ENCODE measurements at places on chromosomes 13 and 19.

- DNase-seq: no peak
Observed at GRCh38 chr19:3374369-3375112, 8.2 kb downstream of the NFIC start.

GRCh38 chr19:19224150-19224851 is 12.5 kb downstream of the NCAN start:
- no peak for DNase-seq

DNA sequence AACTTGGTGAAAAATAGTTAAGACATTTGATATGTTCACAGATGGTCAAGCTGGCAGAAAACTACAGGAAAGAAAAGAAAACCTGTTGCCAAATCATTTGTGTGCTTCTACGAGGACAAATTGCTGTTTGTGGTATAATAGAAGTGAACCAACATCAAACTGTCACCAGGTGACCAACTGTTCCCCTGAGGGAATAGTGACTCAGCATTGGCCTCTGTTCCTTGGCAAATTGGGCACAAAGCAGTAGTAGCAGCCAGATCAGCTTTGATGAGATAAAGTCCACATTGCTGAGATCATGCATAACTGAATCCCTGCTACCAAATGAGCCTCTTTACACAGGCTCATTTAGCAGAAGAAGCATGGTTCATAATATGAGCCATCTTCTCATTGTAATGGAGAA is 103.5 kb downstream of the POSTN start:
- no peak for DNase-seq

DNA sequence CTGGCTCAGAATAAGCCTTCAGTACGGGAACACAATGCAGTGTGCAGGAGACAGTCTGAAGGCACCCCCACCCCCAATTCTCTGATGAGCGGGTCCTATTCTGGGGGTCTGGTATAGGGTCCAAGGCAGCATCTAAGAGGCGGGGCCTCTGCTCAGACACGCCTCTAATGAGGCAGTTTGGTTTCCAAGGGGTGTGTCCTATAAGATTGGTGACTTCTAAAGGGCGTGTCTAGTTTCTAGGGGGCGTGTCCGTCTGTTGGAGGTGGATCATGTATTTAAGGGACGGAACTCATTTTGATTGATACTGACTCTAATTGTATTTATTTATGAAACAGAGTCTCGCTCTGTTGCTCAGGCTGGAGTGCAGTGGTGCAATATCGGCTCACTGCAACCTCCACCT is 8.7 kb downstream of the FIZ1 start:
- no peak for DNase-seq

GRCh38 chr13:22090106-22090505 is 419.2 kb downstream of the FGF9 start:
- no peak for DNase-seq

GRCh38 chr13:110126391-110126961 is 180.5 kb downstream of the COL4A1 start:
- peak; percentile 68 for DNase-seq

DNA sequence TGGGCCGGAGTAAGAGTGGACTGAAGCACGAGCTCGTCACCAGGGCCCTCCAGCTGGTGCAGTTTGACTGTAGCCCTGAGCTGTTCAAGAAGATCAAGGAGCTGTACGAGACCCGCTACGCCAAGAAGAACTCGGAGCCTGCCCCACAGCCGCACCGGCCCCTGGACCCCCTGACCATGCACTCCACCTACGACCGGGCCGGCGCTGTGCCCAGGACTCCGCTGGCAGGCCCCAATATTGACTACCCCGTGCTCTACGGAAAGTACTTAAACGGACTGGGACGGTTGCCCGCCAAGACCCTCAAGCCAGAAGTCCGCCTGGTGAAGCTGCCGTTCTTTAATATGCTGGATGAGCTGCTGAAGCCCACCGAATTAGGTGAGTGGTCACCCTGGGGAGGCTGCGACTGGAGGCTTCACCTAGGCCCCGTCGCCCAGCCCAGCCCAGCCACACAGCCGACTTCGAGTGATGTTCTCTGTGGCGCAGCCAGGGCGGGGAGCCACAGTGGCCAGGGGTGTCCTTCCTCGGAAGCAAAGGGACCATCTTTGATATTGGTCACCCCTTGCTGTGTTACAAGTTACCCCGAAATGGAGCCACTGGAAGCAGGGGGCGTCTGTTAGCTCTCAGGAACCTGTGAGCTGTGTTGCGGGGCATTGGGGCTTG is 5.6 kb downstream of the PIAS4 start:
- no peak for DNase-seq

DNA sequence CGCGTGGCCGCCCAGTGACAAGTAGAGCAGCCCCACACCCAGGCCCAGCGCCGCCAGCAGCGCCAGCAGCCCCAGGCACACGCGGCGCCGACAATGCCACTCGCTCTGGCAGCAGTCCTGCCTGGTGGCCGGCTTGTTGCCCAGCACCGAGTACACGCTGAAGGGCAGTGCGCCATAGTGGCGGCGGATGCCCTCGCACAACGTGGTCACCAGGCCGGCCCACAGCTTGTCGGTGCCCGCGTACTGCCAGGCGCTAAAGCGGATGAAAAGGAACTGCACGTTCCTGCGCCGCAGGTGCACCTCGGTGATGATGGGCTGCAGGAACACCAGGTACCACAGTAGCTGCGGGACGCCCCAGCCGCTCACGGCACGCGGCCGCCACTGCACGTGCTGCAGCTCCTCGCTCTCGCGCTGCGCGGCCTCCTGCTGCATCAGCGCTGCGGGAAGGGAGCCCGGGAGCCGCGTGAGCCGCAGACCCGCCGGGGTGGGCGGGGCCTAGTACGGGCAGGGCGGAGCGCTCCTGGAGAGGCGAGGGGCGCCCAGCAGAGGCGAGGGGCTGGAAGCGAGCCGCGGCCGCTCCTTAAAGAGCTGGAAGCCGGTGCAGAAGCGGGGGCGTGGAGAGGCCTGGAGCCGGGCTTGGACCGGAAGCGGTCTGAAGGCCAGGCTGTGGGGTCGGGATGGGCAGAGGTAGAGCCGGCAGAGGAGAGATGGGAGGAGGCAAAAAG is 7.3 kb downstream of the NKPD1 start:
- DNase-seq: peak; percentile 22

GRCh38 chr19:38318660-38319059 is 985 bp upstream of the KCNK6 start:
- no peak for DNase-seq

- DNase-seq: no peak
Observed at GRCh38 chr19:49155820-49156346, 687 bp upstream of the HRC start.

- no peak for DNase-seq
Observed at GRCh38 chr19:16025108-16026101, 50.9 kb upstream of the TPM4 start.

GRCh38 chr13:76226941-76227340 is 590.8 kb downstream of the LMO7 start:
- DNase-seq: no peak

GRCh38 chr19:14542711-14543328 is 13.4 kb downstream of the TECR start:
- DNase-seq: no peak

DNA sequence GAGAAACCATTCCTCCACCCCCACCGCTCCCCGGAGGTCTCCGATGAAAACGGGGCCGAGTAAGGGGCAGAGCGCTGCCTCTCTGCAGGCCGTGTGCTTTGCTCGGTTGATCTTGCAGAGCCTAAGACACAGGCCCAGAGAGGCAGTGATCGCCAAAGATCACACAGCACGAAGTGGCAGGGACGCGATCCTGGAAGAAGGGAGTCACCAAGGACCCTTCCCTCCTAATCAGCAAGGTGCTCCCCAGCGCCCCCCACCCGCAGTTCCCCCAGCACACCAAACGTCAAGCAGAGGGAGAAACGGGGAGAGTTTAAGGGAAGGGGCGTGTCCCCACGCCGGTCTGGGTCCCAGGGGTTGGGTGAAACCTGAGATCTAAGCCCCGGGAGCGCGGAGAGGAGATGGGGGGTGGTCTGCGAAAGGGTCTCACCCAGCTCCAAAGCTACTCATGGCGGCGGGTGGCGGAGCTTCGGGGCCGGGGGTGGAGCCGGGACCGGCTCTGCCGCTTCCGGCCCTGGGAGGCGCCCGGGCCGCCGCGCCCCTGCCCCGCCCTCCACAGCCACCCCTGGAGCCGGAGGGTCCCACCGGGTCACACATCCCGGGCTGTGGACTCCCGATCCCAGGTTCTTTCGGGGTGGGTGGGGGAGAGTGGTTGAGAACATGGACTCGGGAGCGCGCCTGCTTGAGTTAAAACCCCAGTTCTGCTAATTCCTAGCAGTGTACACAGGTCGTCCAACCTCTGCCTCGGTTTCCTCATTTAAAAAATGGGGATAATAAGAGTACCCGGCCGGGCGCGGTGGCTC is at the start of gene EML2:
TSS of gene EML2 (minus strand) at position 468 of the 800 bp plus-strand sequence. CDS start at position 447, 21 bp downstream.
- no peak for DNase-seq

DNA sequence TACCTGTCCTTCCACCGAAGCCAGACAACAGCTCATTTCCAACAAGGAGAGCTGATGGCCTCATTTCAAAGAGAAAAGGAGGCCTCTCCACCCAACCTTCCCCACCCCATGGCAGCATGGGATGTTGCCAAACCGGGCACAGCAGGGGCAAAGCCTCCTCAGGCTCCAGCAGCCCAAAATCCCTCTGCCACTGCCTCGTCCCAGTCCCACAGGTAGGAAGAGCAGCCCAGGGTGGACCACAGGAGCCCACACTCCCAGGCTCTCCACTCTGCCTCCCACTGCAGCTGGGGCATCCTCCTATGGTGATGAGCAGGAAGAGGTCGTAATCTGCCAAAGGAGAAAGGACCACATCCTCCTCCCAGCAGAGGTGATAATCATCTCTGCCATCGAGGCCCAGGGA is 50.9 kb downstream of the PEPD start:
- no peak for DNase-seq

DNA sequence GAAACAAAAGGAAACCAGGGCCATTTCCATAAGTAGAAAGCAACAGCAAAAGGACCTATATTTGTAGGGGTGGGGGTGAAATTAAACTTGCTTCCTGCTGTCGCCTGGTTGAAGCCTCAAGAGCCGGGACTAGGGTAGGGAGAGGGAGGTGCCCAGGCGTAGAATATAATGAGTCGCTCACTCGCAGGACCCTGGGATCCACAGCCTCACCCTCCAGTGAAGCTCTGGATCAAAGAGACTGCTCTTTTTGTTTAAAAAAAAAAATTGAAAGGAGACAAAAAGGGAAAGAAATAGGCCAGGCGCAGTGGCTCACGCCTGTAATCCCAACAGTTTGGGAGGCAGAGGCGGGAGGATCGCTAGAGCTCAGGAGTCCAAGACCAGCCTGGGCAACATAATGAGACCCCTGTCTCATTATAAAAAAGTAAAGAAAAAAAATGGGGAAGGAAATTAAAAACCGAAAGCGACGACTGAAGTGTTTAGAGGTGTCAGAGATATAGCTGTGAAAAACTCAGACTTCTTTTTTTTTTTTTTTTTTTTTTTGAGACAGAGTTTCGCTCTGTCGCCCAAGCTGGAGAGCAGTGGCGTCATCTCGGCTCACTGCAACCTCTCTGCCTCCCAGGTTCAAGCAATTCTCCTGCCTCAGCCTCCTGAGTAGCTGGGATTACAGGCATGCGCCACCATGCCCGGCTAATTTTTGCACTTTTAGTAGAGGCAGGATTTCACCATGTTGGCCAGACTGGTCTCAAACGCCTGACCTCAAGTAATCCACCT is 10.9 kb upstream of the ADGRE5 start:
- DNase-seq: no peak

DNA sequence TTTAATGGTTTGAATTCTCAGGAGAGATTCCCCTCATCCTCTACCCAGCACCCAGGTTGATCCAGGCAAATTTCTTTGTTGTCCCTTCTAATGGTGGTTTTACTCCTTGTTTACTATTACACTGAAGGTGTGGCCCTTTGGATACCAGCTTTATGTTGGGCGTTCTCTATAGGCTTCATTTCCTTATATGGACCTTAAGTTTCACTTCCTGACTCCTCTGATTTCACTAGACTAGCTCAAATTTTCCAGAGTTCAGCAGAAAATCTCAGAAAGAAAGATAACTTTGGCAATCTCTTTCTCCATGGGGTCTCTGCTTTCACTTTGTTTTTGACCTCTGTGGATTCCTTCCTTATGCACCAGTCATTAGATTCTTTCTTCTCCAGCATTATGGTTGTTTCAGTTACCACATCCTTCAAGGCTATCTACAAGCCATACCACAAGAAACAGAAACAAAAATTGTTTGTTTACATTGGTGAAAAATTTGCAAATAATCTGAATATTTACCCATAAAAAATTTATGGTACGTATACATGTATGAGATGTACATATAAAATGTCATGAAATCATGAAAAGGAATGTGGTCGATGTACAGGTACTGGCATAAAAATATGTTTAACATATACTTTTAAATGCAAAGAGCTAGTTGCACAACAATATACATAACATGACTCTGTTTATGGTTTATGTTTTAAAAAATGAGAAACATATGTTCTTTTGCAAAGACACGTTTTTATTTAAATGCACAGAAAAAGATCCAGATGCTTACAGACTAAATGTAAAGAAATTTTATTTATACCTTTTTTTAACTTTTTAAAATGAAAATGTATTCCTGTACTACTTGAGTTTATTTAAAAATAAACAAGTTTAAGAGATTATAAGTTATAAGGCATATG is 212.6 kb downstream of the LACC1 start:
- no peak for DNase-seq

Data from hypothalamus (tissue), 51 donors.